ENCODE measurements at places on chromosomes 1 and 21.

GRCh38 chr1:176736015-176736414 is 273.0 kb downstream of the PAPPA2 start:
- no peak for DNase-seq

DNA sequence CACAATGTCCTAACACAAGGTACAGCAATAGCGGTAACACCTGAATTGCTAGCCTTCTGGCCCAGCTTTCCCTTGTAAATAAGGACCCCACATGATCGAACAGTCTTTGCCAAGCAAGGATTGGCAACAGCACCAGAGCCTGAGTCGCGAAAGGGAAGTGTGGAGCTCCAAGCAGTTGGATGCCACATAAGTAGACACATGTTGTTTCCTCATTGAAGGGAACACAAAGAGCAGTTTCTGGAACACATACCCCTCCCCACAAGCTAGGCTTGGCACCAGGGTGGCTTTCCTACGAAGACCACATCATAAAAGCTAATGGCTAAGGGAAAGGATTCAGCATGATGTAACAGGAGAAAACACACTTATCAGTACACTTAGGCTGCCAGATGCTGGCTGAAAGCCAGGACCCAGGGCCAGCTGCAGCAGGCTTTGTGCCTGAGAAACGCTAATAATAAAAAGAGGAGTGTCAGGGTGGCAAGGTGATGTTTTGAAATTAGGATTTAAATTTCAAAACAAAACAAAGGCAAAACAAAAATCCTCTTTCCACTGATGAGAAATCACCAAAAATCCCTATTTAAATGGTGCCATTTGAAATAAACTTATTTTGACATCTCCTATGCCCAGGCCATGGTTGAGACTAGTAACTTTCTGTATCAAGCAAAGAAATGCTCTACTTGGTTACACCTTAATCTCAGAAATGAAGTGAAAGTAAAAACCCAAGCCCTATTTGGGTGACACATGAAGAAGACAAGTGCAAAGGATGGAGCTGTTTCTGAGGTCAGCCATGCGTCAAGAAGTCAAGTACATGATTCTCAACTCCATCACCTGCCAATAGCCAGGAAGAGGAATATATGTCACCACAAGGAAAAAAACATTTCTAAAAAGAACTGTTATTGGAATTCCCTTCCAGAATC is 11.9 kb upstream of the CPLANE2 start:
- no peak for DNase-seq

DNA sequence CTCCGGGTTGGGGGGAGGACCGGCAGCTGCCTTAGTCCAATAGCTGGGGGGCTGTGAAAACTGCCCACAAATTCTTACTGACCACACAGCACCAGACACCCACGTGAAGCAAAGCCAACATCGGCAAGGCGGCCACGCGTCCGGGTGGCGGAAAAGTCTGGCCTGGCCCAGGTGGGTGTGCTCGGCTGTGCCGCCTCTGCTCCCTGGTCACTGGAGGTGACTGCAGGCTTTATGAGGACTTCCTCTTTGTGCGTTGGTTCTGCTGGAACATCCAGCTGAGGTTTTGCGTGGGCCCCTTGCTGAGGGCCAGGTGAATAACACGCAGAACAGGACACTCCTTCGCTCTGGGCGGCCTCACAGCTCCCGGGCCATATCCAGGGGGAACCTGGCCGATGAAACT is 35.4 kb downstream of the FAAP20 start:
- no peak for DNase-seq

DNA sequence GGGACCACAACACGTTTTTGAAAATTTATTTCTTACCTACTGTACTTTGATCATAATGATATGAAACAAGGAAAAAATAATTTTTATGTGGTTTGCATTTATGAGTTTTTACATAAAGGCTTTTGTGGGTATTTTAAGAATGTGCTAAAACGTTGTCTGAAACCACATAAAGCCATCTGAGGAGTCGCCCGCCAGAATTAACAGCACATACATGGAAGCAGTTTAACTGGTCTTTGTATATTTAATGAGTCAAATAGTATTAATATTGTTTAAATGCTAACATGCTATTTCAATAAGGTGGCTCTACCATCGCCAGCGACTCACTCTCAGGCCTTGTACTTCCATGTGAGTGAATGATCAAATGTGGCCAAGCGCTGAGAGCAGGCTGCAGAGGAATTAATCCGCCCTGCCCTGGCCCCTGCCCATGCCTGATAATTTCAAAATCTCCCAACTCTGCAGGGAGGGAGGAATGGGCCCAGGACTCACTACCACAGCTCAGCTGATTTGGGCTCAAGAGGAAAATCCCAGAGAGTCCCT is 49.6 kb downstream of the SLC66A1 start:
- no peak for DNase-seq

DNA sequence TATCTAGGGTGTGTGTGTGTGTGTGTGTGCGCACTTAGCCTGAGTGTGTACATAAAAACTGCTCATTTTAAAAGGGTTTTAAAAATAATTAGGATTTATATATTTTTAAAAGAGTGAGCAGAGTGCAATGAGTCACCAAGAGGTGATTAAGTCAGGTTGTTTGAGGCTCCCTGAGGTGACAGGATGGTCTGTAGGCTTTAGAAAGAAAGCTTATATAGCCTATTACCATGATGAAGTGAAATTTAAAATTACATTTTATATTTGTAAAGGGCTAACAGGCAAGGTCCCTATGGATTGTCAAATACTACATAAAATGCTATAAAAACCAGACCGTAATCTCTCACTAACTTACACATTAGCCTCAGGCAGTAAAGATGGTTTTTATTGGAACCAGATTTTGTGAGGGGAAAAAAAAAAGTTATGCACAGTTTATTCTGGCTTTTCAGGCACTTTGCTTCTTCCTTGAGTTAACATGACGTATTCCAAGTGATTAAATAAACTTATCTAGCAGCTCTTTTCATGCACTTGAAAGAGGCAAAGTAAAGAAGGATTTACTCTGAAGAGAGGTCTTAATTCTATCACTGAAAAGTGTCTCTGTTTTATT is 711.7 kb upstream of the PTBP2 start:
- no peak for DNase-seq

GRCh38 chr1:119181218-119181617 is 40.8 kb upstream of the WARS2 start:
- no peak for DNase-seq

- peak; percentile 77 for DNase-seq
These were observed 17.2 kb upstream of the RASSF5 start for GRCh38 chr1:206489980-206490770.

DNA sequence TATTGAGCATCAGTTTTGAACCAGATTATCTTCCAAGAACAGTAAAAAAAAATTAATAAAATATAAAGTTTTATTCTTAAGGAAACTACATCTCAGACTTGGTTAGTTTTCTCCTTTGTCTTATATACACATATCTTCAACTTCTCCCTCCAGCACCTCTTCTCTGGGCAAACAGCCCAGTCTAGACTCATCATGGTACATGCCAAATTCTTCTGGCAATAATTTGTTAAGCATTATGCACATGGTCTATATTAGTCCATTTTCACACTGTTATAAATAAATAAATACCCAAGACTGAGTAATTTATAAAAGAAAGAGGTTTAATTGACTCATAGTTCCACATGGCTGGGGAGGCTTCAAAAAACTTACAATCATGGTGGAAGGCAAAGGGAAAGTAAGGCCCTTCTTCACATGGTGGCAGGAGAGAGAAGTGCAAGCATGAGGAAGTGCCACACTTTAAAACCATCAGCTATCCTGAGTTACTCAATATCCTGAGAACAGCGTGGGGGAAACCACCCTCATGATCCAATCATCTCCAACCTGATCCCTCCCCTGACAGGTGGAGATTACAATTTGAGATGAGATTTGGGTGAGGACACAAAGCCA is 108.7 kb upstream of the RNPC3 start:
- no peak for DNase-seq

DNA sequence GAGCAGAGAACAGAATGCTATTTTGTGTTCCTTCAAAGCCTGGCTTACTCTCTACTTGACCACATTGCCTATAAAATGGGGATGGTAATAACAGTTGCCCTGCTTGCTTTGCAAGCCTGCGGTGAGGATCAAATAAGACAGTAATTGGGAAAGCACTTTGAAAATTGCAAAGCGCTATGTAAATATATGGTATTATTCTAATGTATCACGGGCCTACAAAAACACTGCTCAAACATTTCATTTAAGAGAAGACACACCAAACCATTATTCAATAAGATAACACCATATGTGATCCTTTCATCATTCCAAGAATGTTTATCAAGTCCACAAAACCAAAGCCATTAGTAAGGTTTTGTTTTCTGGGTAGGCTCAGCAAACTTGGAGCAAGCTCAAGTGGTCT is 208.4 kb downstream of the ROR1 start:
- DNase-seq: no peak

- no peak for DNase-seq
These were observed 23.2 kb upstream of the PLCH2 start for GRCh38 chr1:2452932-2453315.

GRCh38 chr1:223022641-223023473 is 120.2 kb downstream of the TLR5 start:
- no peak for DNase-seq

GRCh38 chr1:56578963-56579875 is at the start of gene PLPP3:
TSS of gene PLPP3 (minus strand) at chr1:56579563. CDS start at chr1:56579016, 547 bp downstream.
- no peak for DNase-seq

DNA sequence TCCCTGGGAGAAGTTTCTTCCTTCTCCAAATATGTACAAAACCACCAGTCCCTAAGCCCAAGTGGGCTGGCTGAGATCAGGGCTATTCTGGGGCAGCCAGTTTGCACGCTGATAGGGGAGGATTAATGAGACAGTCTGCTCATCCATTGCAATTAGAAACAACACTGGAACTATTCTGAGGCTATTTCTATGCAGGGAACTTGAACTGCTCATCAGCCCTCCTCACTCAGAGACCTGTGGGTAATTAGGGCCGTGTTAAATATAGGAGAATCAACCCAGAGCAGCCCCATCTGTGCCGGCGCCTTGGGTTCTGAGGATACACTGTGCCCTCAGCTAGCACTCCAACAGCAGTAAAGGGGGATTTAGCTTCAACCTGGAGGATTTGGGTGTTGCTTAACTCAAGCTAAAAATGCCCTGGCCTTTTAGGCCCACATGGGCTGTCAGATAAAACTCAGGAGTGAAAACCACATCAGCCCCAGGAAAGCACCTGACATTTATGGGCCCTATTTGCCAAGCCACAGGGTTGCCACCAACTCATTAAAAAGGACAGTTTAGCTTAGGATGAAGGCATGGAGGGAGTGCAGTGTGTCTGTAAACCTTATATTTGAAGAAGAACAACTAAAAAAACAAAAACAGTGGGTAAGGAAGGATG is 53.9 kb downstream of the DUSP10 start:
- DNase-seq: no peak

DNA sequence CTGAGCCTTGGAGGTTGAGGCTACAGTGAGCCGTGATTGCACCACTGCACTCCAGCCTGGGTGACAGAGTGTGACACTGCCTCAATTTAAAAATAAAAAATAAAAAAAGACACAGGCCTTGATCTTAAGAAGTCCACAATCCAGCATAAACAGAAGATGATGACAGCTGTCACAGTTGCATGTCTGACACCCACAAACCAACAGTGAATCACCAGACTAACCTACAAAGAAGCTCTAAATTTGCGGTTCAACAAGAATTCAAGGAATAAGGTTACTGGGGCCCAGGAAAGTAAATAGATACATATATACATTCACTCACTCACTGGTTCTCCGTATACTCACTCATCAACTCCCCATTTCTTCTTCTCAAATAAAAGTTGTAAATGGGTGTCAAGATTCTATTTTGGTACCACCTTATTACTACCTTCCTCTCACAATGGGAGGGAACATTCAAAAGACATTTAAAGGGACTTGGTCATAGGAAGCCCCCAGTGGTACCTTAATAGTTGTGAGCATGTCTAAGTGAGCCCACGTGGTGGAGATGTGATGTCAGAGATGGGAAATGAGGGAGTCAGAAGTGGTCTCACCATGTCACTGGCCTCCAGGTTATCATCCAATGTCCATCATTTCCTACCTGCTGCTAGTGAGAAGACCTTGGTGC is 66.9 kb upstream of the PRDX6 start:
- no peak for DNase-seq

GRCh38 chr1:151705753-151706463 is 10.7 kb downstream of the CELF3 start:
- no peak for DNase-seq

- DNase-seq: no peak
These were observed 107.6 kb upstream of the NFIA start for GRCh38 chr1:60974524-60975372.

DNA sequence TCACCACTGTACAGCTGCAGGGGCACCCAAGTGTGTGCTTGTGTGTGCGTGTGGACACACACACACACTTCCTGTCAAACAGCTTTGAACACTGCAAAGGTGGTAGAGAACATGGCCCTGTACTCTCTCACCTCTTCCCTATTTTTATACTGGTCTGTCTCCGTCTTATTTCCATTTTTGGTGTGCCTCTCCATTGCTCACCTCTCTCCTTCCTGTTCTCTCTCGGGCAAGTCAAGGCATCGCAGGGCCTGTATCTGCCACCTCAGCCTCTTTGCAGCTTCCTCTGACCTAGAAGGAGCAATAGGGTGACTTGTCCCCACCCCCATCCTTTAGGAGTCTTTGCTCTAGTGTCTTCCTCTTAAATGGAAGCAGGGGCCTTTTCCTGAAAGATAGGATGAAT is 2.2 kb downstream of the SMCP start:
- DNase-seq: no peak

GRCh38 chr21:15964236-15964855 is 234.6 kb downstream of the USP25 start:
- DNase-seq: no peak

GRCh38 chr1:115842948-115843347 is 2.0 kb upstream of the NHLH2 start:
- DNase-seq: no peak

DNA sequence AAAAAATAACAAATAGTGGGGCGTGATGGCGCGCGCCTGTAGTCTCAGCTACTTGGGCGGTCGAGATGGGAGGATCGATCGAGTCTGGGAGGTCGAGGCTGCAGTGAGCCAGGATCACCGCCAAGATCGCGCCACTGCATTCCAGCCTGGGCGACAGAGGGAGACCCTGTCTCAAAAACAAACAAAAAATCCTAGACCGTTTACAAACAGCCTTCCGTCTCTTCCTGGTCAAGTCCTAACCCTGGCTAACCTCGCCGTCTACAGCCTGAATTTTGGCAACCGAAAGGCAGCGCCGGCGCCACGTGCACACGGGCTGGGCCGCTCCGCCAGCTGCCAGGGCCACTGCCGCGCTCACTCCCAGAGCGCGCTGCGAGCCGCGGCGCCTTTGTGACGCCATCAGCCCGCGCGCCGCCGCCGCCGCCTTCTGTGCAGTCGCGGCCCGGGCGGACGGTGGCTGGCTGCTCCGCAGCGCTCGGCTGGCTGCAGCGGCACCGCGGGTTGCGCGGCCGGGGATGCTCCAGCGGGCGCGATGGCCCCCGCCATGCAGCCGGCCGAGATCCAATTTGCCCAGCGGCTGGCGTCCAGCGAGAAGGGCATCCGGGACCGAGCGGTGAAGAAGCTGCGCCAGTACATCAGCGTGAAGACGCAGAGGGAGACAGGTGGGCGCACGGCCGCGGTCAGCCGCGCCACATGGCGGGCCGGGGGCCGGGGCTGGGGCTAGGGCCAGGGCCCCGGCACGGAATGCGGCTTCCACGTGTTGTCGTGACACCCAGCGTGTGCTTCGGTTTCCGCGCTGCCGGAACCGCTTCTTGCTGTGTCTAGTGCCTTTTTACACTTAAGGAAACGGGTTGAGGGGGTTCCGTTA is at the start of the genes HSF2BP and RRP1B:
HSF2BP (minus strand) TSS at position 353 of the 865 bp plus-strand sequence. CDS start 1,392 bp downstream, outside the sequence.
RRP1B (plus strand) TSS at position 425 of the 865 bp plus-strand sequence; CDS start at position 530, 105 bp downstream.
- peak; percentile 68 for DNase-seq
